ENCODE measurements at places on chromosomes 1 and 21. TPM values are rescaled to one million over a fixed set of nuclear protein-coding genes. Genes with fewer than 3 reads are reported as not detected.

KIF1B gene
- total RNA-seq = 8.9 TPM

NPL gene
- total RNA-seq = 4.9 TPM

GJC2 gene
- 3.5 TPM for total RNA-seq

FHAD1 gene
- total RNA-seq = 0.07 TPM

SLC1A7 gene
- not detected for total RNA-seq

CALML6 gene
- 0.76 TPM for total RNA-seq

SYT6 gene
- not detected for total RNA-seq

RNF186 gene
- total RNA-seq = not detected

GOLPH3L gene
- total RNA-seq = 16.9 TPM

TESK2 gene
- total RNA-seq = 2.9 TPM

RGSL1 gene
- not detected for total RNA-seq

HSD11B1 gene
- 0.47 TPM for total RNA-seq

FRRS1 gene
- 4.2 TPM for total RNA-seq

AMY1B gene
- not detected for total RNA-seq

UBXN10 gene
- total RNA-seq = 0.45 TPM

NEK2 gene
- total RNA-seq = 29.9 TPM

AKR7A3 gene
- total RNA-seq = 0.54 TPM

FAM131C gene
- total RNA-seq = 0.87 TPM

TCHH gene
- total RNA-seq = not detected

OR2L3 gene
- not detected for total RNA-seq

FMOD gene
- total RNA-seq = 1.4 TPM

CLDN8 gene
- not detected for total RNA-seq

SPRR1B gene
- not detected for total RNA-seq

UTS2 gene
- not detected for total RNA-seq

SLC6A9 gene
- total RNA-seq = 7.4 TPM

PLEKHA6 gene
- 3.7 TPM for total RNA-seq

IL23R gene
- total RNA-seq = 1.0 TPM

F11R gene
- total RNA-seq = 19.0 TPM

TNFSF4 gene
- 1.6 TPM for total RNA-seq

WNT2B gene
- total RNA-seq = not detected

CCNL2 gene
- 86.3 TPM for total RNA-seq

SH2D1B gene
- not detected for total RNA-seq

TDRD10 gene
- total RNA-seq = not detected

PTPN22 gene
- total RNA-seq = 56.0 TPM

SLC45A1 gene
- 0.16 TPM for total RNA-seq

STUM gene
- total RNA-seq = not detected

HSPB7 gene
- total RNA-seq = not detected

IFI44L gene
- 22.5 TPM for total RNA-seq

DRAXIN gene
- total RNA-seq = 0.20 TPM

IL20 gene
- not detected for total RNA-seq

ROR1 gene
- not detected for total RNA-seq

MATN1 gene
- total RNA-seq = 1.4 TPM

ARTN gene
- total RNA-seq = 0.36 TPM

OR10J1 gene
- not detected for total RNA-seq

C21orf58 gene
- 23.9 TPM for total RNA-seq

ST6GALNAC5 gene
- total RNA-seq = not detected

Data from activated CD8-positive, alpha-beta T cell treated with anti-CD3 and anti-CD28 coated beads for 36 hours (primary cell).